ENCODE measurements at places on chromosomes 1 and 21. TPM values are rescaled to one million over a fixed set of nuclear protein-coding genes. Genes with fewer than 3 reads are reported as not detected.

Gene UBL4B
- not detected for total RNA-seq

DNA sequence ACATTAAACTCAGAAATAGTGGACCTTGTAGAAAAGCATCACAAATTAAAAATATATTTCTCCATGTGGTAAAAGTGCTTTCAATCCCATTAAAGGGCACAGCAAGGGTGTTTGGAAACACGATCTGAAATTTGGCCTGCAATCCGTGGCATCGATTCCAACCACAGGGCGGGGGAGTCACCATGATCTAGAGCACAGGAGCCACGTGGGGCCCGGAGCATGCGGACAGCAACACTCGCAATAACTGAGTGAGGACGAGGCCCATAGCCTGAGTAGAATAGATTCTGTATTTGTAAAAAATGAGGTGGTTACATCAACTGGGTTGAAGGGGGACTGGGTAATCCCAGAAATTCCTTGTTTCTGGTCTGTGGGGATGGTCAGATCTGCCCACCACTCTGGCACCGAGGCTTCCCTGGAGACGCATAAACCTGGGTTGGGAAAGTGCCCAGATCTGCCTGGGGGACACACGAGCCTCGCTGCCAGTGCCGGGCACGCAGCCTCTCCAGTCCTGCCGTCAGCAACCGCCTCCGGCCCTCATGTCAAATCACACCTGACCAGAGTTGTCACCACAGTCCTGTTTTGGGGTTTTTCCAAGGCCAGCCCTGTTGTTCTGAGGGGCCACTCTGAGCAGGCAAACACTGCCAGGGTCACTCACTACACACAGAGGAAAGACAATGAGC lies 104.3 kb downstream of the PGBD5 start:
- ATAC-seq = no peak

Gene RIMKLA
- 7.9 TPM for total RNA-seq

GRCh38 chr1:245304698-245305097 lies 149.9 kb downstream of the KIF26B start:
- ATAC-seq = no peak
